ENCODE measurements at places on chromosomes 1 and 21. TPM values are rescaled to one million over a fixed set of nuclear protein-coding genes. Genes with fewer than 3 reads are reported as not detected.

The GUK1 gene
- total RNA-seq = 113 TPM

The CHI3L1 gene
- total RNA-seq = not detected

The CYP4A22 gene
- total RNA-seq = not detected

The SLC6A9 gene
- 14.6 TPM for total RNA-seq

The VWA1 gene
- total RNA-seq = 16.5 TPM

The VSIG8 gene
- total RNA-seq = 0.07 TPM

The GJA9 gene
- total RNA-seq = not detected
